ENCODE measurements at places on chromosomes 5 and 9. TPM values are rescaled to one million over a fixed set of nuclear protein-coding genes. Genes with fewer than 3 reads are reported as not detected.

GRCh38 chr5:173786286-173787187, 101.6 kb upstream of the CPEB4 start:
- H3K27ac ChIP-seq: no peak overlapping the region
- peaks cover 68% of the 10 kb centered on the region for H3K4me1 ChIP-seq
- H3K27me3 ChIP-seq: no peaks in the 10 kb centered on the region

GRCh38 chr5:54616031-54616430, 98.5 kb downstream of the SNX18 start:
- H3K27ac ChIP-seq: no peak overlapping the region
- DNase-seq: no peak
- H3K4me3 ChIP-seq: no peak overlapping the region
- peaks cover 16% of the 10 kb centered on the region for H3K4me1 ChIP-seq
- no peaks in the 10 kb centered on the region for H3K27me3 ChIP-seq

GRCh38 chr5:171436804-171437285, 17.4 kb downstream of the FGF18 start:
- no peak overlapping the region for H3K4me3 ChIP-seq
- no peak for DNase-seq
- H3K36me3 ChIP-seq: peaks cover 6% of the 10 kb centered on the region
- peaks cover 11% of the 10 kb centered on the region for H3K27me3 ChIP-seq

GRCh38 chr9:3035579-3036332, 191.9 kb upstream of the PUM3 start:
- no peak overlapping the region for H3K27ac ChIP-seq
- H3K4me3 ChIP-seq: no peak overlapping the region
- no peaks in the 10 kb centered on the region for H3K36me3 ChIP-seq
- no peaks in the 10 kb centered on the region for H3K27me3 ChIP-seq
- no peaks in the 10 kb centered on the region for H3K4me1 ChIP-seq

DNA sequence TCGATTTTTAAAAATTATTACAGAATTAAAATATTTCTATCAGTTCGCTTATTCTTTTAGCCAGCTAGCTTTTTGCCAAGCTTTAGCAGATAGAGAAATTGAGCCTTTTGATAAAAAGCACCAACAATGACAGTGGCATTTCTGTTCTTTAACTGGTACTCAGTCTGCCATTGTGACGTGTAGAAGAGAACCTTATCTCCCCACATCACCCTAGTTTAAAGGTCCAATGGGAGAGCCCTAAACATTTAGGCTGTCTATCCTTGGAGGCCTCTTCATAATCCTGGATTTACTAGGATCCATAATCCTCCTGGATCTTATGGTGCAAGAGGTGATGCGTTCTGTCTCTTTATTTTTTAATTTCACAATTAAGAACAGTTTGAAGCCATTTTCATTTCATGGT, 3.0 kb downstream of the BASP1 start:
- no peak overlapping the region for H3K27ac ChIP-seq
- no peaks in the 10 kb centered on the region for H3K4me1 ChIP-seq
- no peak for DNase-seq
- peaks cover 50% of the 10 kb centered on the region for H3K27me3 ChIP-seq
- no peaks in the 10 kb centered on the region for H3K36me3 ChIP-seq
- H3K4me3 ChIP-seq: no peak overlapping the region

DNA sequence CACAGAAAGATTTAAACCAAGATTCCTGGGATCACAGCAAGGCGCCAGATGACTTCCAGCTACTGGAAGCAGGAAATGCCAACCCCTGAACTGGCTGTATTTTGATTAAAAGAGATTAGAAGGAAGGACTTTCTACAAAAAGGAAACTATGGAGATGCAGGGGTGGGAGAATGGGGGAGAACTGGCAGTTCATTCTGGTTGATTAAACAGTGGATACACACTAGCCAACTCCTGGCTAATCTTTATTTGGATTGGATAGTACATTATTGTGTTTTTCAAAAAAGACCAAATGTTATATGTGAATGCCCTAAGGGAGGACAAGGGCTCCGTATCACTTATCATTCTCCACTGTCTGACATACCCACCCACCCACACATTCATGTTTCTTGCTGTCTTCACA, 93.2 kb downstream of the CDO1 start:
- no peak overlapping the region for H3K27ac ChIP-seq
- DNase-seq: no peak
- no peaks in the 10 kb centered on the region for H3K36me3 ChIP-seq
- H3K4me1 ChIP-seq: no peaks in the 10 kb centered on the region
- peaks cover 14% of the 10 kb centered on the region for H3K27me3 ChIP-seq

The SLC36A3 gene
- total RNA-seq: not detected

The LCN15 gene
- total RNA-seq: not detected

The SAXO1 gene
- not detected for total RNA-seq

The CER1 gene
- total RNA-seq: not detected

The HAVCR2 gene
- 0.17 TPM for total RNA-seq

Measured in Calu3 (cell line).